ENCODE measurements at places on chromosomes 13 and 19. TPM values are rescaled to one million over a fixed set of nuclear protein-coding genes. Genes with fewer than 3 reads are reported as not detected.

- DNase-seq, result no peak
Observed at GRCh38 chr13:107733276-107733675, 482.1 kb downstream of the LIG4 start.

Gene PSG2
- total RNA-seq, result not detected

Gene JAK3
- 2.7 TPM for total RNA-seq

Gene ZFP36
- 18.3 TPM for total RNA-seq

- DNase-seq, result no peak
Observed at GRCh38 chr19:2703691-2704216, 1.3 kb upstream of the GNG7 start.

DNA sequence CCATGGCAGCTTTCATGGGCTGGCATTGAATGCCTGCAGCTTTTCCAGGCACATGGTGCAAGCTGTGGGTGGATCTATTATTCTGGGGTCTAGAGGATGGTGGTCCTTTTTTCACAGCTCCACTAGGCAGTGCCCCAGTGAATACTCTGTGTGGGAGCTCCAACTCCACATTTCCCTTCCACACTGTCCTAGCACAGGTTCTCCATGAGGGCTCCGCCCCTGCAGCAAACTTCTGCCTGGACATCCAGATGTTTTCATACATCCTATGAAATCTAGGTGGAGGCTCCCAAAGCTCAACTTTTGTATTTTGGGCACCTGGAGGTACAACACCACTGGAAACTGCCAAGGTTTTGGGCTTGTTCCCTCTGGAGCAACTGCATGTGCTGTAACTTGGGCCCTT is 450.6 kb downstream of the LMO7 start:
- DNase-seq, result no peak

Gene KANK3
- 0.09 TPM for total RNA-seq

- DNase-seq, result no peak
Observed at GRCh38 chr13:62246581-62246980, 830.9 kb upstream of the PCDH20 start.

GRCh38 chr13:85347251-85347650 is 452.0 kb downstream of the SLITRK6 start:
- DNase-seq, result no peak

DNA sequence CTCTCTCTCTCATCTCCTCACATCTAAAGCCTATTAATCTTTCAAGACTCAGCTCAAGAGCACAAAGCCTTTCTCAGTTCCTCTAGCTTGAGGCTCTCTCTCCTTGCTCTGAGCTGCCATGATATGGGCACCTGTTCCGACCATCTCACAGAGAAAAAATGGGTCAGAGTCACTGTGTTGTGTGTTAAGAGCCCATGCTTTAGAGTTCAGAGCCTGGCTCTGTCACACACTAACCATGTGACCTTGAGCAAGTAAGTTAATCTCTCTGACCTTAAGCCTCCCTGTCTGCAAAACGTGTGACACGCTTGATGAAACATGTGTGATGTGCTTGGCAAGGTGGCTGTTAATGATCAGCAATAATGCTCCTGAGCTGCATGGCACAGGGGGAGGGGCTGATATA is 245.2 kb downstream of the DLEU7 start:
- no peak for DNase-seq

DNA sequence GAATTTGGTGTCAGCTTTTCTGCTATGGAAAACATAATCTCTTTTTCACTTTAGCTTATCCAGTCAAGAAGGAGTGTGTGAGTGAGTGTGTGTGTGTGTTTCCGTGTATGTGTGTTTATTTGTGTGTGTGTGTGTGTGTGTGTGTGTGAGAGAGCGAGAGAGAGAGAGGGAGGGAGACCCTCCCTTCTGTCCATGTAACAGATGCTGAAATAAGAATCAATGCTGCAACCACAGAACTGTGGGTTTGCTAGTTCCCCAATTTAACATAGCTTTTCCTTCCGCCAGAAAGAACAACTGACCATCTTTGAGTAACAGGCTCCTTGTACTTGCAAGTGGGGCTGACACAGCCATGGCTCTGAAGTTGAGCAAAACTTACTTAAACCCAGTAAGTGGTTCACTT is 5.2 kb downstream of the LCP1 start:
- no peak for DNase-seq

Gene PLPP2
- 16.6 TPM for total RNA-seq

DNA sequence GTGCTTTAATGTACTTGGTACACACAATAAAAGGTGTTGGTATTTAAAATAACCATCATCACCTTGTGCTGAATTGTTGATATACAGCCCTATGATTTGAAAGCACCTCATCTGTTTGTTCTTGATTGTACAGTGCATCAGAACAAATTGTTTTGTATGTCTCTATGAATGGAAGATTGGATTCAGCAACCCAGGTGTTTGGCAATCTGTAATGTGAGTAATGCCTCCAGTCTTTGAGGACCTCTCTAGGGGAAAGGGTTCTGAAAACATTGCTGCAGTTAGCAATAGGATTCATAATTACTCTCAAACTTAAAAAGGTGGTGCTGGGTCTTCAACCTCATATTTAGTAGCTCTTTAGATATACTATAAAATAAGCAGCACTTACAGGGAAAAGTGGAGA is 341.8 kb downstream of the OXGR1 start:
- DNase-seq, result no peak
